A549 treated with CpdA at 1 μM for 4 hours (cell line): ENCODE measurements at places on chromosomes 3 and 15. TPM values are rescaled to one million over a fixed set of nuclear protein-coding genes. Genes with fewer than 3 reads are reported as not detected.

BHLHE40 gene
- 95.1 to 123 TPM (median 107 TPM) in 5 replicates for total RNA-seq

SUCLG2 gene
- 33.9 to 45.4 TPM (median 36.5 TPM) in 5 replicates for total RNA-seq

RETNLB gene
- not detected in 5 replicates for total RNA-seq

VGLL4 gene
- 28.2 to 32.0 TPM (median 30.0 TPM) in 5 replicates for total RNA-seq

DYNLT2B gene
- 23.0 to 26.1 TPM (median 23.6 TPM) in 5 replicates for total RNA-seq

LYZL4 gene
- total RNA-seq: not detected in 5 replicates

ANKUB1 gene
- not detected in 5 replicates for total RNA-seq
